Psoas muscle (tissue), 8 donors: ENCODE measurements at places on chromosomes 12 and 14. TPM values are rescaled to one million over a fixed set of nuclear protein-coding genes. Genes with fewer than 3 reads are reported as not detected.

- H3K4me1 ChIP-seq = no peaks in the 10 kb centered on the region
- H3K27ac ChIP-seq = no peak overlapping the region
- no peaks in the 10 kb centered on the region for H3K27me3 ChIP-seq
Observed at GRCh38 chr12:15146585-15146984, 74.6 kb downstream of the RERG start.

DNA sequence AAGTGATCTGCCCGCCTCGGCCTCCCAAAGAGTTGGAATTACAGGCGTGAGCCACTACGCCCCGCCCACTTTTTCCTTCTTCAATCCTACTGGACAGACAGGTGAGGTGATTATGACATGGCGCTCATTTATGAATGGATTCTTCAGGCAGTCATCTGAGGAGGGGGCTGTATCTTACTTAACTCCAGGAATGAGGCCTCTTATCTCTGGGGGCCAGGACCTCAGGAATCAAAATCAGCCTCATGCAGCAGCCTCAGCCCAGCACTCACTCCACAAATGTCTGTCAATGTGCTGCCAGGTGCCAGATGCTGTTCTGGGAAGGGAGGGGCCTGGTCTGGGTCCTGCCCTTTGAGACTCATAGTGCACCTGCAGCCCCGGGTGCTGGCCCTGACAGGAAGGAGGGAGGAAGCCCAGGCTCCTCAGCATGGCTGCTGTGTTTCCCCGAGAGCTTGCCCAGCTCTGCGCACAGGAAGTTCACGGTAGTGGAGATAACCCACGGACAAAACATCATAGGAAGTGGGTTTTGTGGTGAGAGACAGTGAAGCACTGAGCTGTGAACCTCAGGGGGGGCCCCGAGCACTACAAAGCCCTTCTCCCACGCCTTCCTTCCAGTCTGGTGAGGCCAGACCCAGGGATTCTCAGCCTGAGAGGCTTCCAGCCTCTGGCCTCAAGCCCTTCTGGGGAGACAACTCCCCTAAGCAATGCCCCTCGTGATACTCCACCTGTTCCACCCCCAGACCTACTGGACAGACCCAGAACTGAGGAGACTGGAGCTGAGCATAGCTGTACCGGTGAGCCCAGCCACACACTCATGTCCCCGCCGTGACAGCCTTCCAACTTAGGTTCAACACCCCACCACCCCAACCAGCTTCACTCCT lies 22.3 kb downstream of the GALNT6 start:
- H3K27ac ChIP-seq = no peak overlapping the region
- no peak overlapping the region for H3K4me3 ChIP-seq
- H3K27me3 ChIP-seq = no peaks in the 10 kb centered on the region

DNA sequence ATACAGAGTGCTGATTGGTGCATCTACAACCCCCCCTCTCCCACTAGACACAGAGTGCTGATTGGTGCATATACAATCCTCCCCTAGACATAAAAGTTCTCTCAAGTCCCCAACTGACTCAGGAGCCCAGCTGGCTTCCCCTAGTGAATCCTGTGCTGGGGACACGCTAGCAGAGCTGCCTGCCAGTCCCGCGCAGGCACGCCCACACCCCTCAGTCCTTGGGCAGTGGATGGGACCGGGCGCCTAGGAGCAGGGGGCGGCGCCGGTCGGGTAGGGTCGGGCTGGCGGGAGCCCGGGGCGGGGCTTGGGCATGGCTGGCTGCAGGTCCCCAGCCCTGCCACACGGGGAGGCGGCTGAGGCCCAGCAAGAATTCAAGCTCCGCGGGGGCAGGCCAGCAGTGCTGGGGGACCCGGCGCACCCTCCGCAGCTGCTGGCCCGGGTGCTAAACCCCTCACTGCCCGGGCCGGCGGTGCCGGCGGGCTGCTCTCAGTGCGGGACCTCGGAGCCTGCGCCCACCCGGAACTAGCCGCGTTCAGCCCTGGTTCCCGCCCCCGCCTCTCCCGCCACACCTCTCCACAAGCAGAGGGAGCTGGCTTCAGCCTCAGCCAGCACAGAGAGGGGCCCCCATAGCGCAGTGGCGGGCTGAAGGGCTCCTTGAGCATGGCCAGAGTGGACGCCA lies 64.3 kb upstream of the DDHD1 start:
- no peaks in the 10 kb centered on the region for H3K4me1 ChIP-seq
- H3K27ac ChIP-seq = no peak overlapping the region
- H3K4me3 ChIP-seq = peak overlapping the region; percentile 72
- H3K36me3 ChIP-seq = no peaks in the 10 kb centered on the region
- peak; percentile 75 for DNase-seq

DNA sequence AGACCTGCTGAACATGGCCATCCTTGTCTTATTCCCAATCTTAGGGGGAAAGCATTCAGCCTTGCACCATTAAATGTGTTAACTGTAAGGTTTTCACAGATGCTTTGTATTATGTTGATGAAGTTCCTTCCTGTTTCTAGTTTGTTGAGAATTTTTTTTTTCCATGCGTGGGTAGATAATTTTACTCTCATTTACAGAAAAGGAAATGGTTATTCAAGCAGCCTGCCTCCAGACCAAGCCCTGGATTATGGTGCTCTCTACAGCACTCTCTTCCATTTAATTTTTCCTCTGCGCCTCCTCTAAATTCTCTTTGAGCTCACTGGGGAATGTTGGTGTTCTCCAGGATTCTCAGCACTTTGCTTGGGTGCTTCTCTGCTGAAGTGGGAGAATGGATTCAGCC lies 179.3 kb upstream of the PZP start:
- H3K36me3 ChIP-seq = no peaks in the 10 kb centered on the region
- no peak for DNase-seq
- H3K4me3 ChIP-seq = no peak overlapping the region

- no peaks in the 10 kb centered on the region for H3K27me3 ChIP-seq
- no peak overlapping the region for H3K4me3 ChIP-seq
- no peak overlapping the region for H3K27ac ChIP-seq
- no peak for DNase-seq
Observed at GRCh38 chr12:62694632-62695031, 228.0 kb downstream of the MON2 start.

GRCh38 chr14:53306911-53307310 lies 153.8 kb upstream of the DDHD1 start:
- H3K36me3 ChIP-seq = no peaks in the 10 kb centered on the region
- H3K27me3 ChIP-seq = no peaks in the 10 kb centered on the region
- no peak overlapping the region for H3K27ac ChIP-seq

GRCh38 chr14:104293851-104294627 lies 155.7 kb downstream of the KIF26A start:
- H3K4me3 ChIP-seq = no peak overlapping the region
- peak; percentile 42 for DNase-seq
- H3K36me3 ChIP-seq = no peaks in the 10 kb centered on the region

DNA sequence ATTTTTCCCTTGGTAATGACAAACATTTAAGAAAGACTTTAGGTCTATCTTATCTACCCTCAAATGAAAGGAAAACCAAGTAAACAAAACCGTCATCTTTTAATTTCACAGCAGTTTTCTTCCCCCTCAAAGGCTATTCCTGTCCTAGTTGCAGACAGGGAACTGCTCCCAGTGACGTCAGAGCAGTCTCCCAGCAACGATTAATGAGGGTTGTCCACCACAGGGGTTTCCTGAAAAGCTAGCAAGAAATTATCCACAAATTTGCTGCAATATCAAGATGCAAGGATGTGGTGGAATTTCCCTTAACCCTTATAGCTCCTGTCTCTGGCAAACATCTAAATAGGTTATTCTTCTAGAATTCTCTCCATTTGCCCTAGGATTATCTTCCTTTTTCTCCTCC lies 89.1 kb upstream of the STAC3 start:
- H3K36me3 ChIP-seq = peaks cover 5% of the 10 kb centered on the region
- DNase-seq = peak; percentile 26
- H3K27me3 ChIP-seq = no peaks in the 10 kb centered on the region
- H3K4me1 ChIP-seq = peaks cover 10% of the 10 kb centered on the region

GRCh38 chr12:107133462-107133861 lies 40.1 kb upstream of the CRY1 start:
- no peak overlapping the region for H3K27ac ChIP-seq
- DNase-seq = no peak
- no peaks in the 10 kb centered on the region for H3K4me1 ChIP-seq
- no peak overlapping the region for H3K4me3 ChIP-seq
- no peaks in the 10 kb centered on the region for H3K36me3 ChIP-seq

The MGP gene
- total RNA-seq = 84.9 TPM

The KRT6C gene
- total RNA-seq = 0.24 TPM

The DYNLL1 gene
- 116 TPM for total RNA-seq

The SOAT2 gene
- total RNA-seq = not detected

The TSPAN19 gene
- total RNA-seq = not detected
